ENCODE measurements at places on chromosomes 7 and 10.

DNA sequence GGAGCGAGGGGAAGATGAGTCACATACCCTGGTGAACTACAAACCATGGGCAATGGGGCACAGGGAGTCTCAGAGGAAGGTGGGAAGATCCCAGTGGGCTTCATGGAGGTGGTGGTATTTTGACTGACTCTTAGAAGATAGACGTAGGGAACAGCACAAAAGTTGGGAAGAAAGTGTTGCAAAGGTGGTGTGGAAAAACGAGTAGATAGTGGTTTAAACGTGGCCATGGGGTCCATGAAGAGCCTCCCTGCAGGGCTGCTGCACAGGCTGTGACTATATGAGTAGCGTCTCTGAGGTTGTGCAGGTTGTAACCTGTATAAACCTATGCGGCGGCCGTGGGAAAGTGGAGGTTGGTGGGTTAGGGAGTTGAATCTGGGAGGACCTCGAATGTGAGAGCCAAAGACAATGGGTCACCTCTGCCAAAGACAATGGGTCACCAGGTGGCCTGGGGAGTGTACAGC, 13.8 kb downstream of the LZTS2 start:
- DNase-seq = no peak

DNA sequence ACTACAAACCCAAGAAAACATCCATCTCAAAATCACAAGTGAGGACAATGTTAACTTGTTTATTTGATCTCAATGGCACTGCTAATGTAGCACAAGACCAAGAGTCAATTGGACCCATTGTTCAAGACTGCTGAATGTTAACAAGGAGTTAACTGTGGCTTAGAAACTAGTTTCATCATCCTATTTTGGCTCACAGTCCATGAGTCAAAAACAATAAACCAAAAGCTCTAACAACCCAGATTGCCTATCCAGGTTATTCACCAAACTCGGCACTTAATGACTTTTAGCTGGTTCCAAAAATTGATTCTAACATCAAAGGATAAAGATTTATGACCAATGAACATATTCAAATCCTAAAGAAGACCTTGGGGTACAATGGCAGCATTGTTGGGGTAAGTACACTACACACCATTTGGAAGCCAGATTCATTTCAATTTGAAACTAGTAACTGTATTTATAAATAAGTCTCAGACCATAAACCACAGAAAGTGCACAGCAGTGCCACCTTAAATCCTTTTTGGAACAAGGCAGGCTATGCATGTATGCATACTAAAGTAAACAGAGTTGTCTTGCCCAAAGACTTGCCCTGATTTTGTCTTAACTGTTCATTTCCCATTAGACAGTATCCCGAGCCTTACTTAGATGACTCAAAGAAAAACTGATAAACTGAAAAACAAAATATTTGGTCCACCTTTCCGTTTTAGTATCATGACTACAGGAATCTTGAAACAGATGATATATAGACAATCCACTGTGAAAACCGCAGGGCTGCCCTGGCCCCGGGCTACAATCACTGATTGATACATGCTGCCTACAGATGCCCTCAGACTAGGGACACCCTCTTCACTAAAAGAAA, 84.5 kb downstream of the SRPK2 start:
- no peak for DNase-seq

DNA sequence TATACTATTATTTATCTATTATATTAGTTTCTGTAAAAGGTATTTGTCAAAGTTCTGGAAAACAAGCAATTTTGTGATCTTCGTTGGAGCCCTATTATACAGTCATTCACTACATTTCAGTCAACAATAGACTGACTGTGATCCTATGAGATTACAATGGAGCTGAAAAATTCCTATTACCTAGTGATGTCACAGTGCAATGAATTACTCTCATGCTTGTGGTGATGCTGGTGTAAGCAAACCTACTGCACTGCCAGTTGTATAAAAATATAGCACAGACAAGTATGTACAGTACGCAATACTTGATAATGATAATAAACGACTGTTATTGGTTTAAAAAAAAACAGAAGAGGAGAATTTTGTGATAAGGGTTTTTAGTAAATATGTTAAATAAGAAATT, 21.4 kb downstream of the OR6V1 start:
- no peak for DNase-seq

- DNase-seq = no peak
Measured at GRCh38 chr7:51246258-51247245, 70.1 kb downstream of the COBL start.

- DNase-seq = no peak
Measured at GRCh38 chr10:57168611-57169240, 807.7 kb upstream of the ZWINT start.

GRCh38 chr10:111338035-111338434, 261.2 kb downstream of the ADRA2A start:
- DNase-seq = no peak

DNA sequence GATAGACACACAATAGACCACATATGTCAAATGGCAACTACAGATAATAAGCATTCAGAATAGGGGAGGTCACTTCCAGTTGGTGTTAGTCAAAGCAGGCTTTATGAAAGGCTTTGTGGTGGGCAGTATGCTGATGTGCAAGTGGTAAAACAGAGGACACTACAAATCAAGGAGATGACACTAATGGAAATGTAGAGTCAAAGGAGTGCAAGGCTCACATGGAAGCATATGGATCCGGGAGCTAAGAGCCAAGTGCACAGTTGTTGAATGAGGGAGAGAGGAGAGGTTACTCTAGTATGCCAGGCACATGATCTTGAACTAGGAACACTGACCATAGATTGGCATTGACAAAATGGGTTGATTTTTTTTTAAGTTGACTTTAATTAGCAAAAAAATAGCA, 62.7 kb downstream of the GRM3 start:
- DNase-seq = no peak

- DNase-seq = no peak
Measured at GRCh38 chr10:63716016-63716580, 194.9 kb downstream of the REEP3 start.

- DNase-seq = no peak
Measured at GRCh38 chr7:34133983-34134782, 228.8 kb downstream of the BMPER start.

DNA sequence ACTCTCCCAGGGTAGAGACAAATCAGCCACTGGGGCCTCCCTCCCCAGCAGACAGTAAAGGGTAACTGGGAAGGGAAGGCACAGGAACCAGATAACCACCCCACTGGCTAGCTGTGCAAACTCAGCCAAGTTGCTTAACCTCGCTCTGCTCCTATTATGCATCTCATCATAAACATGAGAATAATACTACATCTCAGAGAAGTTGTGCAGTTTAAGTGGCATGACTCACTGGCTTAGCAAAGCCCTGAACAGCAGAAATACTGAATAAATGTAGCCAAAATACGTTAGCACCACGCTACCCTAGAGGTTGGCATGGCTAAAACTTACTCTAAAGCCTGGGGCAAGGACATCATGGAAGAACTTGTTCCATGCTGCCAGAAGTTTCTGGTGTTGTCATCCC, 128.1 kb upstream of the ANK3 start:
- no peak for DNase-seq

DNA sequence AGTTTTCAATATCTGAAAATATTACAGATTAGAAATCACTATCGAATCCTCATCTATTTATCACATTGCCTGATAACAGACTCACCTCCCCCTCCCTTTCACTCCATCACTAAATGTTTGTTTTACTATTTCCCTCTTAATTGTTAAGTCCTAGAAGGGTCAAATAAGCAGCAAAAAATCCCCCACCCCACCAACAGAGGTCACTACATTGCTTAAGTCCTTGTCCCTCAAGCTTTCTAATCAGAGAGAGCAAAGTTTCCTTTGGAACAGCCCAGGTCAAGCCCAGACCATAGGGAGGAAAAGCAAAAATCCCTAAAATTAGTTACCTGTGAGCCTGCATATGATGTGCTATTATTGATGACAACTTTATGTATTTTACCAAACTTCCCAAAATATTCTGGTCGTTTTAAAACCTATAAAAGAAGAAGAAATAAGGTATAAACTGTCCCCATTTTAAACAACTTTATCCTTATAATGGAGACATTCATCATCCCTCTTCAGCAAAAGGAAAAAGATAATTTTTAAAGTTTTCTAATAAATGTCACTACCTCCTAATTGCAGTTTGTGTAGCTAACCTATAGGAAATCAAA, 95.0 kb downstream of the CNOT4 start:
- DNase-seq = no peak

GRCh38 chr7:116548506-116548905, 23.7 kb downstream of the CAV1 start:
- no peak for DNase-seq

DNA sequence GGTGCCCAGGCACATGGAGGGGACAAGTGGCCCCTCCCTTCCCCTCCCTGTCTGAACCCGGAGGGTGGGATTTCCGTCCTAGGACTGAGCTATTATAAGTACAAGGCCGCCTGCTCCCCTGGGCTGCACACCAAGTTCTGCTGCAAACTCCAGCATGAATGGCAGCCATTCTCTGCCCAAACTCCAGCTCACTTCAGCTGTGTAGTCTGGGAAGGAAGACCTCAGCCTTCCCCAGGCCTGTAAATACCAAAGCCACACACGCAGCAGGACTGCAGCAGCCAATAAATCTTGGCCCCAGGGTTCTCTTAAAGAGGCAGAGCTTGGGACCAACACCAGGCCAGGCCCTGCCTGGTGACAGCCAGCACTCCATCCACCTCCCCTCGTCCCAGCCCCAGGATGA, 291.3 kb upstream of the ZMIZ1 start:
- DNase-seq = no peak

DNA sequence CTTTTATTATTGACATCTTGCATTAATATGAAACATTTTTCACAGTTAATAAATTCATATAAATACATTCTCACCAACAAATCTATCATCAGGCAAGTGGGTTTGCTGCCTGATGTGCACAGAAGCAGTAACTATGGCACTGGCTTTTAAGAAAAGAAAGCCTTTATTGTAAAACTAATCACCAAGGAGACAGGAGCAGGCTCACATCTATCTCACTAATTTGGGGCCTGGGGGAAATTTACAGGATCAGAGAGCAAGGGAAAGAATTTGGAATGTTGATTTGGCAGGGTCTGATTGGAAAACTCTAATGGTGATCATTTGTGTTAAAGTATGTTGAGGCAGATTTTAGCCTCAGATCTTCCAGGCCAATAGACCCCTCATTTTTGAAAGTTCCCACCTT, 605.7 kb downstream of the POM121L12 start:
- no peak for DNase-seq

- no peak for DNase-seq
Measured at GRCh38 chr10:73581918-73582317, 9.2 kb downstream of the USP54 start.

- DNase-seq = no peak
Measured at GRCh38 chr7:90222811-90223725, 11.5 kb downstream of the STEAP2 start.

GRCh38 chr10:10730471-10731043, 287.1 kb upstream of the CELF2 start:
- DNase-seq = no peak

- no peak for DNase-seq
Measured at GRCh38 chr10:129045599-129045998, 421.4 kb upstream of the MGMT start.

DNA sequence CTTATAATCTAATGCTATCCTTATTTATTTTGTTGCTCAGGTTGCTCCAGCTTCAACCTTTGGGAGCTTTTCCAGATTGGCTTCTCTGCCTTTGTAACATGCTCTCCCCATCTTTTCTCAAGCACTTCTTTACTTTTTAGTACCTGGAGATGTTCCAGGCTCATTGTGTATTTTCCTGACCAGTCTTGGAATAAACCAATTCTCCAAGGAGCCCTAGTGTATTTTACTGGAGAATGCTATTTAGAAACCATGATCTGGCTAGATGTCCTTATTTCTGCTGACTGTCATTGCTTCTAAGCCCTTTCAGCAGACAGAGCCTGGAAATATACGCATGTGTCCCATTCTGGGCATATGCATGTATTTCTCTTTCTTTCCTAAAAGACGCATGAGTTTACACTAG, 95.7 kb downstream of the EMX2 start:
- DNase-seq = no peak

GRCh38 chr10:31808258-31809218, 120.1 kb downstream of the ARHGAP12 start:
- no peak for DNase-seq

DNA sequence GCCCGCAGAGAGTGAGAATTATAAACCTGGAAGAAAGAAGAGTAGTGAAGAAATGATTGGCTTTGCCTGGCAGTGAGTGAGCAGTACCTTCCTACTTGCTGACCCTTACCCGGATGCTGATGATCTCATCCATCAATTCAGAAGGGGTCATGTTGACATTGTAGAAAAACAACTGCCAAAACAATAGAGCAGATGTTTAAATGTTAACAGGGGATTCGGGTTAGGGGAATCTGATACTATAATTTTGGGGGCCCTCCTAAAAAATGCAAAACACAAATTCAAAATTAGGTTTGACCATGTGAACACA, 78.1 kb downstream of the MYOF start:
- DNase-seq = no peak

DNA sequence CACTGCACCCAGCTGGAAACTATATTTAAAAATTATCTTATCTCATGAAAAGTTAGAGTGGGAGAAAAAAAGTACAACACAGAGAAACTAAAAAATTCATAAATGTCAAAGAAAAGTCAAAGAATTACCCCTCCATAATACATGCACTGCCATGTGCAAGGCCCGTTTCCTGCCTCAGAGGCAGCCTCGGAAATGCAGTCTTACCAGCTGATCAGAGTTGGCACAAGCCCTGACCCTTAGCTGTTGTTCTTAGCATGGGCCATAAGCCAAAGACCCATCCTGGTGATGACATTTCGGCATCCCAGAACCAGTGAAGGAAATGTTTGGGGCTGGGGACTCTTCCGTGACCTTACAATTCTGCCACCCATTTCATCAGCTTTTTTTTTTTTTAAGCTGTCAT, 21.6 kb downstream of the RBM48 start:
- DNase-seq = no peak

DNA sequence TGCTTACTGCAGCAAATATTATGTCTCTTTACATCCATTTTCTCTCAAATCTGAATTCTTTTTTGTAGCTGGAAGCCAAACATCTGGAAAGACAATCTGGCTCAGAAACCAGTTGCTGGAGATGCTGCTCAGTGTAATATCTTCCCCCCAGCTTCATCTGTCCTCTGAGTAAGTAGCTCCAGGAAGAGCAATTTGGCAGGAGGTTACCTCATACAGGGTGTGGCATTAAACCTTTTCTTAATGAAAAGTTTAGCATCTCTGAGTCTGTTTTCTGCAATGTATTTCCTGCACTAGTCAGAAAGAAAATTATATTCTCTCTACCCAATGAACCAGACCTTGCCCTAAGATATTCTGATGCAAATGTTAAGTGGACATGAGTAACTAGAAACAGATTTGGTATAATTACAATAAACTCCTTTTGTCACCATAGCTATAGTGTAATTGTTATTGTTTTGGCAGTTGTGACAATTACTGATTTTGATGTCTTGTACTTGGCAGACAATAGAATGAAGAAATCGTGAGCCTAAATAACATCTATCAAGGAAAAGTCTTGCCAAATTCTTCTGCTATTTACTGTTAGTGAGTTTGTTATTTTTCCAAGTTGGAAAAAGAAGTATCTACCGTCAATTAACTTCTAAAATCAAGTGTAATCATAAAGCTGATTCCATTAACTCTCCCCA, 123.3 kb downstream of the WDFY4 start:
- DNase-seq = no peak

Measured in stimulated activated CD8-positive, alpha-beta memory T cell treated with anti-CD3 and anti-CD28 coated beads, Interleukin-4, amount 100 ng/mL, for 1 hour (primary cell).